ENCODE measurements at places on chromosomes 6 and 20.

DNA sequence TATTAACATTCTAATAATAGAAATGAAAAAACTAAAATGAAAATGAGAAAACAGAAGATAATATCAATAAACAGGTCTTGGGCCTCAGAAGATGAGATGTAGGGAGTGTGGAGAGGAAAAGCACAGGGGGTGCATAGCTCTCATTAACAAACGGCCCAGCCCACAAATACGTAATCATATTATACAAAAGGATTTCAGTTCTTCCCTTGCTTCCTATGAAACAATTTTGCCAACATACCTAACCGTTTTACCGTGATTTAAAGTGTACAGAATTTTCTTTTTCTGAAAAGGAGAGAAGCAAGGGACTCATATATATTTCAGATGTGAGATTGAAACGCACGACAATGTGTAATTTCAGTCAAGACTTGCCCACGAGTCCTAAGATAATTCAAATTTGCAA, 136.0 kb downstream of the HFE start:
- DNase-seq, result no peak

GRCh38 chr20:16552015-16552414, 21.2 kb downstream of the KIF16B start:
- no peak for DNase-seq

- no peak for DNase-seq
These were observed 584.7 kb downstream of the RFPL4B start for GRCh38 chr6:112931832-112932231.

- no peak for DNase-seq
These were observed 593.7 kb upstream of the MMS22L start for GRCh38 chr6:97876711-97877110.

GRCh38 chr6:124535746-124536145, 426.5 kb upstream of the RNF217 start:
- DNase-seq, result no peak

GRCh38 chr6:126570507-126570906, 230.6 kb downstream of the CENPW start:
- DNase-seq, result no peak

DNA sequence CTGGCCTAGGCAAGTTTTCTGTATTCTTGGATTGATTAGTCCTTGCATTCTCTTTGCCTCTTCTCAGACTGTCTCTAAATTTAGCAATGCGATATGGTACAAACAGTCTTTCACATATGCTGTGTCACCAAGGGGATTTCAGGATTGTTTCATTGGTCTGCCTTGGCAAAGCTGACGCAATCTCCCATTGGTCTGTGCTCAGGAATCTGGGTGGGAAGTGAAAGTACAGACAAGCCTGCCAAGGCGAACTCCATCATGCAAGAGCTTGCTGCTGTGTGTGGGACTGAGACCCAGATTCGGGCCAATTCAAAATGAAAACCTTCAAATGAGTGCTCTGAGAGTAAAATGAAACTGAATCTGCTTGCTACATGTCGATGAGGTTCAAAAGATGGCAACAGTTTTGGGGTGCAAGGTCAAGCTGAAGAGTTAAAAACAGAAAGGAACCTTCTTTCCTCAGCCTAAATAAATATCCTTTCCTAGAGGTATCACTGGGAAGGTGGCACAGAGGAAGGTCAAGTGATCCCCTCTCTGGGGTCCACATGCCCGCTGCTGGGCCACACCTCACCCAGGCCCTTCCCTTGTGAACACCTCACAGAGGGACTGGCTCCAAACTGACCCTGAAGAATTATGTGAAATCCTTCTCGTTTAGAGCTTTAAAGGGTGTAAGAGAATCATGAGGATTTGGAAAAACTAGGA, 198.8 kb upstream of the PREP start:
- no peak for DNase-seq

GRCh38 chr6:47379328-47379727, 69.6 kb upstream of the TNFRSF21 start:
- DNase-seq, result no peak

- no peak for DNase-seq
These were observed 117.9 kb upstream of the THBS2 start for GRCh38 chr6:169371344-169372127.

- DNase-seq, result no peak
These were observed 31.4 kb downstream of the LINC00237 start for GRCh38 chr20:21074605-21075336.

- DNase-seq, result no peak
These were observed 137.0 kb upstream of the TENT5A start for GRCh38 chr6:81889377-81890053.

DNA sequence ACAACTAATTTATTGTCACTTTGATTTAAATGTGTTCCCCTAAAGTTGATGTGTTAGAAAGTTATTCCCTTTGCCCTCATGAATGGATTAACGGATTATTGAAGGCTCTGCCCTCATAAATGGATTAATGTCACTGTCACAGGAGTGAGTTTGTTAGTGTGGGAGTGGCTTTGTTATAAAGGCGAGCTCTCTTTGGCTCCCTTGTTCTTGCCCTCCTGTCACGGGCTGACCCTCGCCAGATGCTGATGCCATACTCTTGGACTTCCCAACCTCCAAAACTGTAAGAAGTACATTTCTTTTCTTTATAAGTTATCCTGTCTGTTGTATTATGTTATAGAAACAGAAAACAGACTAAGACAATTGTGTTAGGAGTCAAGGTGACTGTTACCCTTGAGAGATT, 22.7 kb upstream of the POPDC3 start:
- DNase-seq, result no peak

- no peak for DNase-seq
These were observed 296.5 kb downstream of the THBS2 start for GRCh38 chr6:168956884-168957730.

GRCh38 chr6:9126878-9127560, 691.7 kb upstream of the SLC35B3 start:
- DNase-seq, result no peak

DNA sequence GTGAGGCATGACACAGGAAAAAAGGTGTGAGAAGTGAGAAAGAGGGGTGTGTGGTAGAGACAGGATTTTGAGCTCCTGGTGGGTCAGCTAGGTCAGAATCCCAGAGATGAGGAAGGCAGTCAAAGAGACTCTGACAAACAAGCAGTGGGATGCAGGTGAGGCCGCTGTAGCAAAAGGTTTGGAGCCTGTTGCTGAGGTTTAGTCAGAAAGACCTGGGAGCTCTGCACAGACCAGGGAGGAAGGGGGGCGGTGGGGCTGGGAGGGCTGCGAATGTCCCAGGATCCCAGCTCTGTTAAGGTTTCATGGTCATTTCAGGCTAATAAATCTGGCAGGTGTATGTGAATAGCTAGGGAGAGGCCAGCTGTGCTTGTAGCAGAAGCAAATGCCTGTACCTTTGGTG, 373.9 kb upstream of the SYNCRIP start:
- DNase-seq, result no peak

GRCh38 chr20:3927486-3928291, 38.5 kb downstream of the PANK2 start:
- DNase-seq, result no peak

DNA sequence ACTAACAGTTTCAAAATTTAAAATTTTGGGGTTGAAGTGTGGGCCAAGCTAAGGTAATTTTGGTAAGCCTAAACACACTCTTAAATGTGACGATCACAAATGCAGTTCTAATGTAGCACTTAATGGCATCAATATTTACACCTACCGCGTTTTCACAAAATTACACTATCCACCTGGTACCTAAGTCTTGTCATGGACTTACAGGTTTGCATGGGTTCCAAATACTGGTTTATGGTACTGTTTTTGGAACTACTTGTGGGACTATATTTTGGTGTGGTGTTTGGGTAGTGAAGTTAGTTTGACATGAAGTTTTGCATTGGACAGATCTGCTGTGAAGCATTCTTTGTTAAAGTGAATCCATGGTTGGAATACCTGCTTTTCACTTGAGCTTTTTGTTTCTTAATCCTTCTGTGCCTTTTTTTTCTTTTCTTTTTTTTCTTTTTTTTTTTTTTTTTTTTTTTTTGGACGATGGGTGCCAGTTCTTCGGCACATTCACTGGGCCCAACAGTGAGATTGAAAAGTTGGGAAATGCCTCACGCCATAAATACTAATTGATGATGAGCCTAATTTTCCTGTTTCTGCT, 6.5 kb downstream of the SRSF3 start:
- DNase-seq, result no peak

All from esophagus squamous epithelium (tissue), 5 donors.